Calu3 (cell line): ENCODE measurements at places on chromosomes 2 and 18. TPM values are rescaled to one million over a fixed set of nuclear protein-coding genes. Genes with fewer than 3 reads are reported as not detected.

- no peaks in the 10 kb centered on the region for H3K4me1 ChIP-seq
- H3K36me3 ChIP-seq, result peaks cover 5% of the 10 kb centered on the region
- H3K27me3 ChIP-seq, result no peaks in the 10 kb centered on the region
- DNase-seq, result no peak
- no peak overlapping the region for H3K4me3 ChIP-seq
- H3K27ac ChIP-seq, result no peak overlapping the region
Observed at GRCh38 chr2:1088192-1088860, 137.7 kb downstream of the SNTG2 start.

Gene CFAP210
- 0.17 TPM in 1 of 2 replicates, not detected in the other for total RNA-seq

DNA sequence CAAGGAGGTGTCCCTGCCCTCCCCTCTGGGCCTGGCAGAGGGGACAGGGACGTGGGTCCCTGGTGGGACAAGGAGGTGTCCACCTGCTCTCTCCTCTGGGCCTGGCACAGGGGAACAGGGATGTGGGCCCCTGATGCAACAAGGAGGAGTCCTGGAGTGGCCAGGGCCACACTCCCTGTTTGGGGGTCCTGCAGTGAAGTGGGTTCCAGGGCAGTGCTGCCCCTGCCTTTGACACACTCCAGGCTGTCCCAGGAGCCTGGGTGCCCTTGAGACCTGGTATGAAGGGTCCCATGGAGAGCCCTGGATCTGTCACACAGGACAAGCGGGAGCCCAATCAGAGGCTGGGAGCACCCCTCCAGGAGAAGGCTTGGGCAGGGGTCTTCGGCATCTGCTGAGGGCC, 75.8 kb upstream of the GPC1 start:
- H3K4me3 ChIP-seq, result no peak overlapping the region
- DNase-seq, result no peak
- no peak overlapping the region for H3K27ac ChIP-seq
- H3K27me3 ChIP-seq, result peaks cover 29% of the 10 kb centered on the region

- peaks cover 12% of the 10 kb centered on the region for H3K27me3 ChIP-seq
- no peaks in the 10 kb centered on the region for H3K4me1 ChIP-seq
- no peak for DNase-seq
- H3K27ac ChIP-seq, result no peak within 1 kb of the TSS
- H3K36me3 ChIP-seq, result peaks cover 10% of the 10 kb centered on the region
Observed at GRCh38 chr2:197784956-197785941, at the start of gene BOLL. Gene BOLL, minus strand, starts transcription at chr2:197785319. Its CDS starts 3,469 bp downstream, at chr2:197781850.
